Fibroblast of skin of back (primary cell): ENCODE measurements at places on chromosomes 12 and 14.

DNA sequence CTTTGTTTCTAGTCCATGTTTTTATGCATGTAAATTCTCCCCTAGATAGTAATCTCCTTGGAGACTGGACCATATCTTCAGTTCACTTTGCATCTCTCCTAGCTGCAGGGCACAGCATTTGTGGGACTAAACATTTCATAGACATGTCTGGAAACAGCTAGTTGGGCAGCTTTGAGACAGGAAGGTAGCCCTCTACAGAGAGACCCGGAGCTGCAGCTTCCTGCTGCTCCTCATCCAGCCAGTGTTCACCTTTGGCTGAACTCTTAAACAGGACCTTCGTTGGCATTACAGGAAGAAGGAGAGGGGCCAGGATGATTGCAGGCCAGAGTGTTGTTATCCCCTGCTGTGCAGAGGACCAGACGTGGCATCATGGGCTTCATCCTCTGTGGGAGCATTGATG, 52.9 kb downstream of the GNS start:
- DNase-seq: no peak

GRCh38 chr14:104195361-104195760, 57.0 kb downstream of the KIF26A start:
- DNase-seq: no peak

DNA sequence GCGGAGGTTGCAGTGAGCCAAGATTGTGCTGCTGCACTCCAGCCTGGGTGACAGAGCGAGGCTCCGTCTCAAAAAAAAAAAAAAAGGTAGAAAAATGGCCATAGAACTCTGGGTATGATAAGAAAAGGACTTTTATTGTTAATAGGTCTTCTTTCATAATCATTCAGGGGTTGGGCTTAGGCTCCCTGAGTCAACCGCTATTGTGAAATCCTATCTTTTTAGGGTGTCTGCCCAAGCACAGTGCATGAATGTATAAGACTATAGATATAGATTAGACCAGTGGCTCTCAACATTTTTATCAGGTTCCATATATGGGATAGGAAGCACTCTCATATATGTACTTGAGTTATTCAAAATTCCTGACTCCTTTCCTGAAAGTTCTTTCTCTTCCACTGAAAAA, 48.7 kb upstream of the USP15 start:
- DNase-seq: no peak

- DNase-seq: no peak
Observed at GRCh38 chr12:8852119-8852518, 29.7 kb downstream of the A2ML1 start.
